IMR-90 (cell line): ENCODE measurements at places on chromosomes 3 and 15.

- DNase-seq = peak; percentile 98
Observed at GRCh38 chr3:109927161-109927560, 589.8 kb upstream of the DPPA4 start.

- no peak for DNase-seq
Observed at GRCh38 chr3:139686624-139687023, 8.9 kb upstream of the NMNAT3 start.

DNA sequence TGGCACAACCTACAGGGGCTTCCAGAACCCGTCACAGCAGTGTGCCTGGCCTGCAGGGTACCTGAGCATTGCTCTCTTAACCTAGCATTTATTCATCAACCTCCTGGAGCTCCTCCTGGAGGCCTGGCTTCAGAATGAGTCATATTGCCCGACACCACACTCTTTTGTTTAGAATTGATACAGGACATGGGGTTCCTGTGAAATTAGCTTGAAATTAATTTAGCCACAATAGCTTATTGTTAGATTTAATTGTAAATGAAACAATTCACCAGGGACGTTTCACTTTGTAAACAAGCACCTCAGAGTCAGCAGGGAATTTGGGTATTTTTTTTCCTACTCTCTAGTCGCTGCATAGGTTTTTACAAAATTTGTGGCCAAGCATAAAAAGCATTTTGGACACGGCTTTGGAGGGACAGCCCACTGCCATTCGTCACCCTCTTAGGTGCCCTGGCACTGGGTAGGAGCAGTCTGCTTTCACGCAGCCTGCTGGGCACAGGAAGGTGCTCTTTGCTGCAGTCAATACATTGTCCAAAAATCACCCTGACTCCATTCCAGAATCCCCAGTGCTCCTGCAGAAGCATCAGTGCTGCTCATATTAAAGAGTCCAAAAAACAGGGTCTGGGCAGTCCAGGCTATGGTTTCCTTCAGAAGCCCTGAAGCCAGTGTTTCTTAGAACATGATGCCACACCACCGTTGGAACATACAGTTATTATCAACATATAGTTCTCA is 60.8 kb upstream of the MEF2A start:
- peak; percentile 38 for DNase-seq

GRCh38 chr15:41811432-41812195 is 16.3 kb upstream of the JMJD7 start:
- DNase-seq = peak; percentile 81

- DNase-seq = peak; percentile 96
Observed at GRCh38 chr15:39908186-39908585, 11.9 kb downstream of the GPR176 start.
